ENCODE measurements at places on chromosomes 11 and 22. TPM values are rescaled to one million over a fixed set of nuclear protein-coding genes. Genes with fewer than 3 reads are reported as not detected.

- no peak for DNase-seq
Observed at GRCh38 chr11:71323876-71324526, 71.6 kb upstream of the SHANK2 start.

DNA sequence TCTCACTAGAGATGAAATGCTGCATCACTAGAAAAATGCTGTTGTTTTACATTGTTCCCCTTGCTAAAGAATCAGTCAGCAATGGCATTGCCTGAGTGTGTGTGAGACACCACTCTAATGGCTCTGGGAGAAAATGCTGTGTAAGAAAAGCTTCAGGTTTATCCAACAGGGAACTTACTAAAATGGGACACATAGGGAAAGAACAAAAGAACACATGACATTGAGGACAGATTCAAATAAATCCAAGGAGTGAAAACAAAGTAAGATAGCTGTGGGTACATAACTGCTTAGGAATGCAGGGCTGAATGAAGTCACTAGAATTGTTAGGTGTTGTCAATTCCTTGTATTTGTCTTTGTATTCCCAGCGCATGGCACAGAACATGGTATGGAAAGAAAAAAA is 24.2 kb downstream of the BLID start:
- DNase-seq, result no peak

GRCh38 chr22:27834364-27835185 is 33.0 kb upstream of the MN1 start:
- DNase-seq, result no peak

GRCh38 chr22:47155131-47155885 is 392.9 kb downstream of the TBC1D22A start:
- DNase-seq, result no peak

DNA sequence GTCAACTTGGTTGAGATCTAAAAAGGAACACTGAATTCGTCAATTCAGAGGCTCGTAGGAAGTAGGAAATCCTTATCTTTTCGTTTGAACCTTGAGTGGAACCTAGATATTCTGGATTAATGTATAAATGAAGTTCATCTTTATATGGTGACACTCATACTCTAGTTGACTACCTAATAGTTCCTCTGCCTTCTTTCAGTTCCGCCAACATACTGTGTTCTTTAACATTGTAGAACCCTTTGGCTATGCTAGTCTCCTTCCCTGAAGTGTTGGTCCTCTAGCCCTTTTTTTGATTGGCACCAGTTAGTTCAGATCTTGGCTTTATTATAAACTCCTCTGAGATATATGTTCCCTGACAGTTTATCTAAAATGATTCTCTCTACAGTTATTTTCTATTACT is 1.5 kb downstream of the ATM start:
- no peak for DNase-seq

The NUMA1 gene
- total RNA-seq, result 123 TPM

Data from renal cortical epithelial cell (primary cell).